T-cell (primary cell): ENCODE measurements at places on chromosomes 12 and 14.

- no peak for DNase-seq
These were observed 330.8 kb downstream of the ADAMTS20 start for GRCh38 chr12:43221216-43221615.

- no peak for DNase-seq
These were observed 55.8 kb upstream of the LRIG3 start for GRCh38 chr12:58976146-58976545.

DNA sequence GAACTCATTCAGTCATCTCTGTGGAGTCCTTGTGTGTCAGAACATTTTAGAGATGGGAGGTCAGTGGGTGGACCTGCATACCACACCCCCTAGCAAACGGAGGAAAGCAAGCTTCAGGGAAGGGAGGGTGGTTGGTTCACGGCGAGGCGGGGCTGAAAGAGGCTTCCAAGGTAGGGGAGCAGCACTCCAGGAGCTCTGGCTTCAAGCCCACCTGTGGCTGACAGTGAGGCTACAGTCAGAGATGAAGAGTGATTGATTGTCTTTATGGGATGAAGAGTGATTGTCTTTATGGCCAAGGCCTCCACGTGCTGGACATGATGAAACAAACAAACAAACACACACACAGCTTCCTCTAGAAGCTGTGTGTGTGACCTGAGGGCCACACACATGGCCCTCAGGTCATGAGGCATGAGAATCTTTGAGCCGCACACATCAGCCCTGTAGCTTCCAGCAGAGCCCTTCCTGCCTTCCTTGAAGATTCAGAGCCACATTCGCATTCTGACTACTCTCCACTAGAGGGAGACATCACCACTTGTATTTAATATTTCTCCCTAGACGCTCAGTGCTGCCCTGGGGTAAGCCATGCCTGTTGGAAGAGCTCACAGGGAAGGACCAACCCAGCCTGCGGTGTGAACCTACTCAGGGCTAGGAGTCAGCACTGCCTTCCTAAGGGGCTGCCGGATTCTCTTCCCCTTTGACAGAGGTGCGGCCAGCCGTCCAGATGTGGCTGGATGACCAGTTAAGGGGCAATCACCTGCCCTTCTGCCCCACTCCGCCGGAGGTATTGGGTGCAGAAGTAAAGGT is 54.4 kb upstream of the KCNA1 start:
- peak; percentile 42 for DNase-seq

DNA sequence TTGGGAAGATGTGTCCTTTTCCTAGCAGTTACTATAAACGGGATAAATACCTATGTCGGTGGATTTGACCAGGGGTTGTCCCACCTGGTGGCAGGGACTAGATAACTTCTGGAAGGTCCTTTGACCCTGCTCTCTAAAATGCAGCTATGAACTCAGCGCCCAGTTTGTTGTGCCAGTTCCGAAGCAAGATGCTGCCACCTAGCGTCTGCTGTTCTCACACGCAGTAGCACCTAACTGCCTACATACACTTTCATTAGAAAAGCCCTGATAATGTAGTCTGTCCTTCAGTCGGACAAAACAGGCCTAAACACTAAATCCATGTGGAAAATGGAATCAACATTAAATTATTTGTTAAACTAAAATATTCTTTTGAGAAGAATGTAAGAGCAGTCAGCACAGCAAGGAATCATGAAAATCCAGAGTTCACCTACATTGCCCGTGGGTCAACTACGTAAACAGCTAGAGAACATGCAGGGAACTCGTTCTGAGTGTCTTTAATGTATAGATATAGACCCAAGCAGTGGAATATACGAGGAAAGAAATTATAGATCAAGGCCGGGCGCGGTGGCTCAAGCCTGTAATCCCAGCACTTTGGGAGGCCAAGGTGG is 51.1 kb upstream of the CRACR2A start:
- peak; percentile 69 for DNase-seq

- no peak for DNase-seq
These were observed 14.5 kb downstream of the BAG5 start for GRCh38 chr14:103547941-103548462.

- DNase-seq = no peak
These were observed 82.9 kb downstream of the PAPOLA start for GRCh38 chr14:96584907-96585671.

DNA sequence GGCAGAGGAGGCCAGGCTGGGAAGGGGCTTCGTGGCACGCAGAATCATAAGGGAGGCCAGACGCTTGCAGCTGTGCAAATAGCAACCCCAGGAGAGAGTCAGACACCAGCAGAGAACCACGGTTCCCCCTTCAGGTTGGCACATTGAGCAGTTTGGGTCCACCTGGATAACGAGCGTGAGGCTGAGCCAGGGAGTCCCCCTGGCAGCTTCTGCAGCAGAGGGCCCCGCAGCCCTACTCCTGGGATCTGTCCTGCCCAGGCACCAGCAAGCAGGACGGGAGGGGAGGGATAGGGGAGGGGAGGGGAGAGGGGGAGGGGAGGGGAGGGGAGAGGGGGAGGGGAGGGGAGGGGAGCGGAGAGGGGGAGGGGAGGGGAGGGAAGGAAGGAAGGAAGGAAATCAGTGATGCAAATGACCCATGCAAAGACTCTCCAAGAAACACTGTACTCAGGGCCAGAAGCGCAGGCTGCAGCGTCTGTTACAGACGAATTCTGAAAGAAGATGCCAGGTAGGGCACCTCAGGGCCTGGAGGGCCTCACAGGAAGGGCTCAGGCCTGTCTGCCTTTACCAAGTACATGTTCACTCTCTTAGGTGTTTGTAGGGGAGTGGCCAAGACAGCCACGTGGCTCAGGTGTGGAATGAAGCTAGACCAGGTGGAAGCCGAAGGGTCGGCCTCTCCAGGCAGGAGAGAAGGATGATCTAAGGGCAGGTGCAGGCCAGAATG is 32.3 kb upstream of the MMP17 start:
- no peak for DNase-seq

GRCh38 chr14:104105822-104106470 is 20.4 kb downstream of the ASPG start:
- no peak for DNase-seq

GRCh38 chr12:6917491-6918231 is 3.3 kb downstream of the ENO2 start:
- DNase-seq = no peak

- DNase-seq = no peak
These were observed 76.1 kb downstream of the CNTN1 start for GRCh38 chr12:40768125-40768864.

DNA sequence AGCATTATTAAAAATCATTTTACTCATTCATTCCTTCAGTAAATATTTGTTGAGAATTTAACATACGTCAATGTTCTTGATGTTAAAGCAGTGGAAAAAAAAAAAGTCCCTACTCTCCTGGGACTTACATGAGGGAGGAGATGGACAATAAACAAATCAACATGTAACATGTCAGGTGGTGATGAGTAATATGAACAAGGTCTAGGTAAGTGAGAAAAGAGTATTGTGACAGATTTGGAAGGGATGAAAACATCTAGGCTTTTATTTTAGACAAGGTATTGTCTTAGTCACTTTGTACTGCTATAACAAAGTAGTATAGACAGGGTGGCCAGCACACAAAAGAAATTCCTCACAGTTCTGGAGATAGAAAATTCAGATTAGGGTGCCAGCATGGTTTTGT is 167.2 kb downstream of the FSCB start:
- DNase-seq = no peak

DNA sequence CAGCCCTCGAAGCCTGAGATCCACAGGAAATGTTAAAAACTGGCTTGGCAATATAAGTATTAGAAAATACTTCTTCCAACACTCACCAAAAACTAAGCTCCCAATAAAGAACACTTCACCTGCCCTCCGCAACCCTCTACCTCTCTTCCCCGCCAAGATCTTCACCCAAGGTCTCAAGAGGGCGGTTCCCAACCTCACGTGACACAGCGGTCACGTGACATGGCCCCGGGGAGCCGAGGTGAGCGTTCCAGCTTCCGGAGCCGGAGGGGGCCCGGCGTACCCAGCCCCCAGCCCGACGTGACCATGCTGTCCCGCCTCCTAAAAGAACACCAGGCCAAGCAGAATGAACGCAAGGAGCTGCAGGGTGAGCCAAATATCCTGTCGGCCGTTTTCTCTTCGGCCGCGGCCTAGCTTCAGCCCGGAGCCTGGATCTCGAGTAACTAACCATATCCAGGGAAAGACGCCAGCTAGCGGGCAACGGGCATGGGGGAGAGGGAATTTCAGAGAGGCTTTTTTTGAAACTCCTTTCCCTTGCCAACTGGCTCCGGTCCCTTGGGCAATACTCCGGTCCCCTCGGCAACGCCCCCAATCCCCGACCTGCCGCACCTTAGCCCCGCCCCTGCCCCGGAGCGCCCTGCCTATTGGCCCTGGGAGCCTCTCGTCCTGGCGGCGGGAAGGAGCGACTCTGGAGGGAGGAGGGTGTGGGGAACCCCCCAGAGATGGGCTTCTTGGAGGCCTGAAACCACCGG is at the start of gene BLOC1S1:
BLOC1S1 (plus strand) TSS at position 214 of the 749 bp plus-strand sequence; CDS start at position 220, 6 bp downstream.
- peak; percentile 91 for DNase-seq

DNA sequence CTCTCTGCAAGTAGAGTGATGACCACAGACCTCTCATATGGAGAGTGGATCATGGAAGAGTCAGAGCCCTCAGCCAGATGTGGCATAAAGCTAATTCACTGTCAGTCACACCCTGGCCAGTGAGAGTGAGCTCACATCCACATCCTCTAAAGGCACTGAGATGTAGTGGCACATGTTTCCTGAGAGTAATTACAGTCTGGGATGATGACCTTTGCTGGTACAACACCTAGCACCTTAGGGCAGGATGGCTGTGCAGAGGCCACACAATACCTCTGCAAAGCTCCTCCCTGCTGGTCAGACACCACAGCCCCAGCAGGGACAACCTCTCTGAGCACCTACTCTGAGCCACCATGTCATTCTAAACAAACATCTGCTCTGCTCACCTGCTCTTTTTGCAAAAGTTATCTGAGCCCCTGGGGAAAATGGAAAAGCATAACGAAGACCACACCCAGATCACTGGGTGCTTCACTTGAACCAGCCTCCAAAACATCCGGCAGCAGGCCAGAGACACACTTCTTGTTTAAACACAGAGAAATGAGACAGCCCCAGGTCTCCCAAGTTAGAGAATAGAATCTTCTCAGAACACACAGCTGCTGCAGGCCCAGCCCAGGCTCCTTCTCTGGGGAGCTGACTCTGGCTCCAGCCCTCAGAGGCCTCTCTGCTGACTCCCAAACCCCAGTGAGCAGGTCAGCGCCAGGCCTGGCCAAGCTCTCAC is 30.3 kb downstream of the PITPNM2 start:
- peak; percentile 40 for DNase-seq

GRCh38 chr12:38402811-38403210 is 86.2 kb downstream of the ALG10B start:
- DNase-seq = no peak

DNA sequence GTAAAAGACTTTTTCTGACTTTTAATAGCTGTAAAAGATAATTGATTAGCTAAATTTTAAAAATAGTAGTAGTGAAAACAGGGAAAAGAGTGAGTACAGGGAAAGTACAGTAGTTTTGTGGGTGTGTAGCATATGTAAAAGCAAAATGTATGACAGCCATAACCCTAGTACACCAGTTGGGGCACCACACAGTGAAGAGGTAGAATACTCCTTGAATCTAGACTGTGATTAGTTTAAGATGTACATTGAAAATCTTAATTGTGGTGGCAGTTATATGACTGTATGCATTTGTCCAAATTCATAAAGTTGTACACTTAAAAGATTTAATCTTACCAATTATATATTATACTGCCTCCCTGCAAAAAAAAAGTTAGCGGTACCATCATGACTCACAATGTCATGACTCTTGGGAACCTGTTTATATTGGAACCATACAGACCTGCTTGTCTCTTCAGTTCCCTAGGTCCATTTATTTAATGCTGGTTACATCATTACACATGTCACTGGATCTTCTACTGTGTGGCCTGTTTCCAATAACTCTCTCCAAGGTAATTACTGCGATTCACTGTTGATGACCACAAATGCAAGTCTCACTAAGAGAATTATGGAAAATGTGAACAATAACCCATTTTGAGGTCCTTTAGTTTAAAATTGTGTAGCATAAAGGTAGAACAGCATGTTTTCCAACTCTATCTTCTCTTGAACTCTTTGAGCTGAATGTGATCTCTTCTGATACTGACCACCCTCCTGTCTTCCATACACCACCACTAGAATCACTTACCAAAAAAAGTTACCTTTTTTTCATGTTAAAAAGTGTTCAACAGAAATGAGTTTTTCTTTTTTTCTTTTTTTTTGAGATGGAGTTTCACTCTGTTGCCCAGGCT is 264.2 kb upstream of the AMIGO2 start:
- DNase-seq = no peak

DNA sequence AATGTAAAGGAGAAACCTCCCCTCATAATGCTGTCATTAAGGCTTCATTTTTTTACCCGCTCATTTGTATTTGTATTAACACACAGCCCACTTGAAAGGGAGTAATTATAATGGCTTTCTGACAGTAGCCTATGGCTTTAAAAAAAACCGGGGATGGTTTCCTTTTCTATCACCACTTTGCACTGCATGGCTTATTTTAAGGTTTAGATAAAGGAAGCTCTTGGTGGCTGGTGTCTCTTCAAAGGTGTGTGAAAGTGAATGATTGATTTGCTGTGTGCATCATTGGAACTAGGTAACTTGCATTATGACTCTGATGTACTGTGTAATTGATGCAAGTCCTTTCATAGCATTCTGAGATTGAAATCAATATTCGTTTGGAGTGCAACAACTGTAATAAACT is 80.7 kb downstream of the NPAS3 start:
- DNase-seq = no peak

- no peak for DNase-seq
These were observed 15.0 kb upstream of the MANSC4 start for GRCh38 chr12:27794818-27795584.

DNA sequence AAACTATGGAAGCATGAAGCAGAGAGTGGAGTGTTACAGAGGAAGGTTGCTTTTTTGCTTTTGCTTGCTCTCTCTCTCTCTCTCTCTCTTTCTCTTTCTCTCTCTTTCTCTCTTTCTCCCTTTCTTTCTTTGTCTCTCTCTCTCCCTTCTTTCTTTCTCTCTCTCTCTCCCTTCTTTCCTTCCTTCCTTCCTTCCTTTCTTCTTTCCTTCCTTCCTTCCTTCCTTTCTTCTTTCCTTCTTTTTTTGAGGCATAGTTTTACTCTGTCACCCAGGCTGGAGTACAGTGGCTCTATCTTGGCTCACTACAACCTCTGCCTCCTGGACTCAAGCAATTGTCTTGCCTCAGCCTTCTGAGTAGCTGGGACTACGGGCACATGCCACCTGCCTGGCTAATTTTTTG is 7.6 kb downstream of the ARHGDIB start:
- no peak for DNase-seq

DNA sequence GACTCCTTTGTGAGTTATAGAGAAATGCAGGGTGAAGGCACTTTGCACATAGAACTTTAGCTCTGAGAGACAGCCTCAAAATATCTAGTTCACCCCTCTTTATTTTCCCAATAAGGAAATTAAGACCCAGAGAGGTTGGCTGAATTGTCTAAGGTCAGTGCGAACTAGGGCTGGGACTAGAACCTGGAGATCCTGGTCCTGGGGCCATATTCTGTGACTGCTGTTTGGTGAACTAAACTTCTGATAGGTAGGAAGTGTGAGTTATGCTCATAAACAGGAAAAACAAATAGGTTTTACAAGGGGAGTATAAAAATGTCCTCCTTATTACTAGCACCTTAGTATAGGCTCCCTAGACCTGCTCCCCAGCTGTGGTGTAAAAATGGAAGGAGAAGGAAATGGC is 53.9 kb downstream of the DAD1 start:
- DNase-seq = no peak
